GM06990 (cell line): ENCODE measurements at places on chromosomes 1 and 21.

GRCh38 chr1:55131801-55132200 is 83.4 kb downstream of the USP24 start:
- DNase-seq: no peak

- DNase-seq: no peak
Measured at GRCh38 chr1:21645550-21645949, 23.6 kb downstream of the RAP1GAP start.

GRCh38 chr1:39086865-39087409 is 60.8 kb downstream of the NDUFS5 start:
- DNase-seq: no peak

DNA sequence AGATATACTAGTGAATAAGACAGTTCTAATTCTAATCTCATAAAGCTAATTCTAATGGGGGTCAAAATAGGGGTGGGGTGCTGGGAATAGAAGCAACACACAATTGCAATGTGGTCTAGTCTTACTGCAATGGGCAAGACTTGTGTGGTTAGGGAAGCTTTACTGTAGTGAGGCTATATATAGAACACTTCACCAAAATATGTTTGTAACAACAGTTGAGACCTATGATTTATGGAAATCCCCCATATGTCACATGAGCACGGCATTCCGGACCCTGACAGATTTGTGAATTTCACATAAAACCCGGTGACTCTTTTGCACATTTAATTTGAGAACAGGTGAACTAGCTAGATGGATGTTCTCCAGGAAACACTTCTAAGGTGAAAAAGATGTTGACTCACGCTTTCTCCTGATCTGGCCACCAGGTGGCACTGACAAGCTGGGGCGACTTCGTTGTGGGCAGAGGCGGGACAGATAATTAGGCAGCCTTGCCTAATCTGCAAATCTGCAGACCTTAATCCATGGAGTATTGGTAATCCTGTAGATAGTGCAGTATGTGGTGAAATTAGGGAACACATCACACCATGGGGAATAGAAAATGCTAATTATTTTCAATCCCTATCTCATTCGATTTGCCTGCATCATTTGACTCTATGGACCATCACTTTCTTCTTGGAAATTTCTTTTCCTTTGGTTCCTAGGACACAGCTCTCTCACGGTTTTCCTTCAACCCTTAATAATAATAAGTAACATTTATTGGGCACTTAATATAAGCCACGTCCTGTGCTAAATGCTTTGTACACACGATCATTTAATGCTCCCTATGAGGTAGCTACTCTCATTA is 37.7 kb downstream of the KIAA0040 start:
- peak; percentile 26 for DNase-seq

DNA sequence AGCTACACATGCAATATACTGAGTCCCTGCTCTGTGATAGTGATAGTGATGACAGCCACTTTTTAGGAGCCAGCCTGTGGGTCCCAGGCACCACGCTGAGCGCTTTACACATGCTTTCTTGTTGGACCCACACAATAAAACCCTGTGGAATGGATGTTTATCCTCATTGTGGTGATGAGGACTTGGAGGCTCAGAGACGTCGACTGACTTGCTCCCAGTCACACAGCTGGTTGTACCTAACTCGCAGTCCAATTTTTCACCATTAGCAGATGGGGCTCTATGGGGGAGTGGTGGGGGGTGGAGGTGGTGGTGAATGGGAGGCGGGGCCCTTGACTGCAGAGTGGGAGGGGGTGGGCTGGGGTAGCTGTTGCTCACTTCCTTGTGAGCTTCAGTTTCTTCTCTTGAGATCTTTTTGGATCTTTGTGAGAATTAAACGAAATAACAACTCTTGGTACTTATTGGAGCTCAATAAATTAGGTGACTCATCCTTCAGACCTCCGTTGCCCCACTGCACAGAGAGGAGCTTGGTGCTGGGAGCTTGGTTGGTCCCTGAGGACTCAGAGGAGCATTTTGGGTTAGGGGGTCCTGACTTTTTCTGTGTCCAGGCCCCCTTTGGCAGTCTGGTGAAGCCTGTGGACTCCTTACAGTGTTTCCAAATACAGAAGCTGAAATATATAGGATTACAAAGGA is 61.8 kb upstream of the CD1D start:
- DNase-seq: no peak

DNA sequence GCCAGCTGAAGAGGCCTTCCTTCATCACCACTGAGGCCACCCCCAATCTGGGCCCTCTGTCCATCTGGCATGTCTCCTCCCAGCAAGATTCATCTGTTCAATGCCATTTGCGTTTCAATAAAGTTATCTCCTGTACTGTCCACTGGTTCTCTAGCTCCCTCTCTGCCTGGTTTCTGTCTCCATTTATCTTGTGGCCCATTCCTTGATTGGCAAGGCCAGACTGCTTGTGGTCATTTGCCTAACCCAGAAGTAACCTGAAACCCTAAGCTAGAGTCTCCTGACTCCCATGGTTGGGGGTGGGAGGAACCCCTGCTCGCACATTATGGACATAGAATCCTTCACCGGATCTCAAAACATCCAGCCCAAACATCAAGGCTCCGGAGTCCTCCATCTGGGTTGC is 2.1 kb upstream of the IPO9 start:
- no peak for DNase-seq

GRCh38 chr1:236425031-236425663 is 31.1 kb downstream of the EDARADD start:
- peak; percentile 65 for DNase-seq

GRCh38 chr1:158506369-158506987 is 34.5 kb downstream of the OR10R2 start:
- no peak for DNase-seq

- DNase-seq: no peak
Measured at GRCh38 chr1:230100932-230101331, 33.9 kb downstream of the GALNT2 start.

DNA sequence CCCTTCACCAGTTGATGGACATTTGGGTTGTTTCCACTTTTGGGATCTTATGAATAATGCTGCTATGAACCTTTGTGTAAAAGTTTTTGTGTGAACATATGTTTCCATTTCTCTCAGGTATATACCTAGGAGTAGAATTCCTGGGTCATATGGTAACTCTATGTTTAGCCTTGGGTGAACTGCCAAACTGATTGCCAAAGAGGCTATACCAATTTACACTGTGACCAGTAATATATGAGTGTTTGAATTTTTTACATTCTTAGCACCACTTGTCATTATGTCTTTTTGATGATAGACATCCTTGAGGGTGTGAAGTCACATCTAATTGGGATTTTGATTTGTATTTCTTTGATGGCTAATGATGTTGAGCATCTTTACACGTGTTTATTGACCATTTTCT is 290.1 kb downstream of the DUSP10 start:
- DNase-seq: no peak

- DNase-seq: peak; percentile 11
Measured at GRCh38 chr1:119139403-119139802, 1.1 kb downstream of the WARS2 start.

GRCh38 chr1:10736634-10737586 is 59.5 kb downstream of the CASZ1 start:
- no peak for DNase-seq

GRCh38 chr1:201275253-201275666 is 8.0 kb upstream of the PKP1 start:
- no peak for DNase-seq

DNA sequence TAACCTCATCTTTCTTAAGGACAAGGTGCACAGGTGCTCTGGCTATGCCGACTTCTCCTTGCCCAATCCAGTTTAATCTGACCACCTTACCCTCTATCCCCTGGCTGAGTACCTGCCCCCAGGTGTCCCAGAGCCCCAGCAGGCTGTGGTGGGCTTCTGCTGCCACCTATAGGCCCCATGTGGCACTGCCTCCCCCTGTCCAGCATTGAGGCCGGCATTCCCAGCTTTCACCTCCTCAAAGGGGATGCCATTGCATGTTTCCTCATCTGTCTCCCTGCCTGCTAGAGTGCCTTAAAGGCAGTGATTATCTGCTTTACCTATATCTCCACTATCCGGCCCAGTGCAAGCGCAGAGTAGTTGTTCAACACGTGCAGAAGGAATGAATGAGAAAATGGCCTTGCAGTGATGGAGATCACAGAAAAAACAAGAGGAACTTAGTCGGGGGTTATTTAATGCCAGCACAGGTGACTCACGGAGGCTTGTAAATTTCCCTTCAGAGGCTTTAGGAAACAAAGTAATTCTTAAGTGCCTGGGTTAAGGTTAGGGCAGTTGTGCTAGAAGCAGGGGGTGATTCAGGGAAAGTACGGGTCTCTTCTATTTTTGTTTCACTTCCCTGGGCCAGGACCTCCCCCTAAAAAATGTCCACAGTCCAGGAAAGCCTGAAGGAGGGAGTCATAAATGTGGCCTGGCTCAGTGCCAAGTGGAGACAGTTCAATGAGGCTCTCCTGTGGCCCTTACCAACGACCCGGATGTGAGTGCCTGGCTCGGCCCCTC is 131.8 kb upstream of the NGF start:
- DNase-seq: no peak

DNA sequence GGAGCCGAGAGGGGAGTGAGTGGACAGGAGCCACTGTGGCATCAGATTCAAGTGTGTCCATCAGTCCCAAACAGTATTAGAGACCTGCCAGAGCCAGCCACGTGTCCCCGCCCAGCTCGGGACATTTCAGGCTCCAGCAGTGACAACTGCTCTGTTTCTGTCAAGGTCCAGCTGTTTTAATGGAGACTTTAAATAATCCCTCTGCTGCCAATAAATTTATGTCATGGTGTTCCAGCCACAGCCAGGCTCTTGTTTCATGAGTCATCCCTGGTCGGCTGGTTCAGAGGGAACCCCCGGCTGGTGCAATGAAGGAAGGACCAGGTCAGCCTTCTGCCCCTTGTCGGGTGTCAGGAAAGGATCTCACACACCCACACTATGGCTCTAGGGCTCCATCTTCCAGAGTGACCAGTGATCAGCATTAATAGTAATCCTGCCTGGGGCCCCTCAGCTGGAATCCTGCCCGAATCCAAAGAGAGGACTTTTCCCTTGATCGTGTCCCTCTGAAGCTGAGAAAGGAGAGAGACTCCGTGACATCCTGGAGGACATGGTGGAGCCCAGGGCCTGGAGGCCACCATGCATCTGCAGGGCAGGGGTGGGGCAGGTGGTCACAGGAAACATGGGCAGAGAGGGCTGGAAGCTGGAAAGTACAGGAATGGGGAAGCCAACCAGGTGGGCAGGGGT is 197.3 kb downstream of the MATN1 start:
- DNase-seq: no peak

- no peak for DNase-seq
Measured at GRCh38 chr21:16425376-16425775, 695.6 kb downstream of the USP25 start.

- DNase-seq: no peak
Measured at GRCh38 chr1:26703478-26703877, 7.7 kb downstream of the ARID1A start.

- DNase-seq: peak; percentile 68
Measured at GRCh38 chr1:183633676-183634343, 1.8 kb downstream of the ARPC5 start.

DNA sequence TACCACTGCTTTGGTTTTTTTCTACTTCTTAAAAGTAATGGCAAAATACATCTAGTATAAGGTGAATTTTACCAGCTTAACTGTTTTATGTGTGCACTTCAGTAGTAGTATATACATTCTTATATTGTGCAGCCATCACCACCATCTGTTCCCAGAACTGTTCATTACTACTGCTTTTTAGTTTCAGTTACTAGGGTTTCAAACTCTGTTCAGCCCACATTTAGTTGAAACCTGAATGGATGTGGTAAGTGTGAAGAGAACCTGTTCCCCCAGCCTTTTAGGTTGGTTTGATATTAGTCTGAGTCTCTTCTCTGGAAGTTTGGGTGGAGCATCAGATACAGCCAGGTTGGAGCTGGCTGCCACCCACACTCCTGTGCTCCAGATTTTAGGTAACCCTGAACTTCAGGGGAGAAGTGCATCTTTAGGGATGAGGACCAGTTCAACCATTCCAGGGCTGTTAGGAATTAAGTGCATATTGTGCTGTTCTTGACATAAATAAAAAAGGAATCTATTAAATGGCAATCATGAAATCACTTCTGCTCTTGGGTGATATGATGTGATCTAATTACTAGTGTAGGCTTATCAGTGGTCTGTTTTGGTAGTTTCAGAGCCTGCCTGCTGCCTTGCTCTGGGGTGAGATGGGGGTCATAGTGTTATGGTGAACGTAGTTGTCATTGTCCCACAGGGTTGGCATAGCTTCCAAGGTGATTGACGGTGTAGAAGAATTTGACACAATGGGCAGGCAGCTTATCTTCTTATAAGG is 32.1 kb downstream of the URB2 start:
- no peak for DNase-seq

- no peak for DNase-seq
Measured at GRCh38 chr1:172399756-172400721, 20.4 kb upstream of the C1orf105 start.

GRCh38 chr1:96358057-96358456 is 363.5 kb upstream of the PTBP2 start:
- no peak for DNase-seq

DNA sequence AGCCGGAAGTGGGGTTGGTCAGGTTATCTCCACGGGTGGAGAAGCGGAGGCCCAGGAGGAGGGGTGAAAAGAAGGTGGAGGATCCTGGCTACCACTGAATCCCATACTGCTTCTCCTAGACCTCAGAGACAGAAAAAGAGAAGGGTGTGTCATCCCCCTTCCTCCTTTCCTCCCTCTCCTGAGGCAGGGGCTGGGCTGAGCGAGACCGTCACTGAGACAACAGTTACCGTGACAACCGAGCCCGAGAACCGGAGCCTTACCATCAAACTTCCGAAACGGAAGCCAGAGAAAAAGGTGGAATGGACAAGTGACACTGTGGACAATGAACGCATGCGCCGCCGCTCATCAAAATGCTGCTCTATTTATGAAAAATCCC is 42.1 kb upstream of the NBPF3 start:
- peak; percentile 21 for DNase-seq

- DNase-seq: no peak
Measured at GRCh38 chr1:17561561-17561985, 22.1 kb downstream of the ARHGEF10L start.

- DNase-seq: no peak
Measured at GRCh38 chr21:29443411-29444010, 144.8 kb downstream of the BACH1 start.

GRCh38 chr1:114691061-114691460 is 4.3 kb downstream of the AMPD1 start:
- DNase-seq: no peak

DNA sequence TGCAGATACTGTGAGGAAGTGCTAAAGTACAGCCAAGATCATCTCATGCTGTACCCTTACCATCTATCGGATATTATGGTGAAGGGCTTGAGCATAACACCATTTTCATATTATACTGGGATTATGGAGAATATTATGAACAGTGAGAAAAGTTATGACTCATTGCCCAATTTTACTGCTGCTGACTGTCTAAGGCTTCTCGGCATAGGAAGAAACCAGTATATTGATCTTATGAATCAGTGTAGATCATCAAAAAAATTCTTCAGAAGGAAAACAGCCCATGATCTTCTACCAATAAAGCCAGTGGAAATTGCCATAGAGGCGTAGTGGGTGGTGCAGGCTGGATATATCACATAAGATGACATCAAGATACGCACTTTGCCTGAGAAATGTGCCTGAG is 47.7 kb downstream of the PPIAL4G start:
- DNase-seq: no peak

- no peak for DNase-seq
Measured at GRCh38 chr1:91761295-91761721, 124.6 kb downstream of the TGFBR3 start.
